Activated CD8-positive, alpha-beta memory T cell treated with anti-CD3 and anti-CD28 coated beads for 1 hour (primary cell): ENCODE measurements at places on chromosomes 2 and 18.
A peak's percentile ranks its signal among the peaks of the same experiment; 100 is the strongest.

DNA sequence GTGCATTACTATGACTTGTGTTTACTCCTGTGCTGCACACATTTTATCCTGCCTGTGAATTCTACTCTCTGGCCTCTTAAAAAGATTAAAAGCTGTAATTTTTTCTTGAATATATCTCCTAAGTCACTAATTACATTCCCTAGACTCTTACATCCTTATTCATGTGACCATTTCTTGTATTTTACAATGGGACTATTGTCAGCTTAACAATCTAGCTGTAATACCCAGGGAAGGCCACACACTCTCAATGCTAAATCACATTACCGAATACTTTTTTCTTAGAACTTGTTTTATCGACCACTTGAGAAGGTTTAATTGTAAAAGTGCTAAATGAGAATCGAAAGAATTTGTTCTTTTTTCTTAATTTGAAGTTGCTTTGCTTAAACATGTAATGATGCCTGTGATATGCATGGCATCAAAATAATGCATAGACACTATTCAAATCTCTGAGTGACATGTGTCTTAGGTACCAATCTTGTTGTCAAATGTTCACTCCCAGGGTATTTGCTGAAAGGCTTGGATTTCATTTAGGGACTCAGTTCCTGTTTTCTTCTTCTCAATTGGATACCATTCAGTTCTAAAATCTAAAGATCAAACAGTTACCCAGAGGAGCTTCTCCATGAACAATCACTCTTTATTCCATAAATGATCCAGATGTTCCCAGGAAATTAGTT is 498.5 kb downstream of the DPP10 start:
- no peak for DNase-seq

DNA sequence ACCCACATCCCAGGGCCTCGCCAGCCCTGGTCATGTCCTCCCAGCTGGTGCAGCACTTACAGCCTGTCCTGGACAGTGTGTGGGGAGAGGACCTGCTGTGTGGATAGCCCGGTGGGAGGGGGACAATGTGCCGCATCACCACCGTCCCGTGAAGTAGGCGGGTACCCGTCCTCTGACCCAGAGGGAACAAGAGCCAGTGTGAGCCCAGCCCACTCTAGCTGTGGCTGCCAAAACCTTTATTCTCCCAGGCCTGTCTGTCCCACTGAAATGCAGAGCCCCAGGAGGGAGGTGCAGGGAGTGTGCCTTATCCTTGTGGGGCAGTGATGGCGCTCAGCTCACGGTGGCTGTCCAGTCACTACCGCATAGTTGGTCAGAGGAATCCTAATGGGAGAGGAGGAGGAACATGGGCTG is 1.7 kb downstream of the TRAF3IP1 start:
- no peak for DNase-seq

GRCh38 chr2:15163326-15163725 is 397.8 kb downstream of the NBAS start:
- DNase-seq: no peak

DNA sequence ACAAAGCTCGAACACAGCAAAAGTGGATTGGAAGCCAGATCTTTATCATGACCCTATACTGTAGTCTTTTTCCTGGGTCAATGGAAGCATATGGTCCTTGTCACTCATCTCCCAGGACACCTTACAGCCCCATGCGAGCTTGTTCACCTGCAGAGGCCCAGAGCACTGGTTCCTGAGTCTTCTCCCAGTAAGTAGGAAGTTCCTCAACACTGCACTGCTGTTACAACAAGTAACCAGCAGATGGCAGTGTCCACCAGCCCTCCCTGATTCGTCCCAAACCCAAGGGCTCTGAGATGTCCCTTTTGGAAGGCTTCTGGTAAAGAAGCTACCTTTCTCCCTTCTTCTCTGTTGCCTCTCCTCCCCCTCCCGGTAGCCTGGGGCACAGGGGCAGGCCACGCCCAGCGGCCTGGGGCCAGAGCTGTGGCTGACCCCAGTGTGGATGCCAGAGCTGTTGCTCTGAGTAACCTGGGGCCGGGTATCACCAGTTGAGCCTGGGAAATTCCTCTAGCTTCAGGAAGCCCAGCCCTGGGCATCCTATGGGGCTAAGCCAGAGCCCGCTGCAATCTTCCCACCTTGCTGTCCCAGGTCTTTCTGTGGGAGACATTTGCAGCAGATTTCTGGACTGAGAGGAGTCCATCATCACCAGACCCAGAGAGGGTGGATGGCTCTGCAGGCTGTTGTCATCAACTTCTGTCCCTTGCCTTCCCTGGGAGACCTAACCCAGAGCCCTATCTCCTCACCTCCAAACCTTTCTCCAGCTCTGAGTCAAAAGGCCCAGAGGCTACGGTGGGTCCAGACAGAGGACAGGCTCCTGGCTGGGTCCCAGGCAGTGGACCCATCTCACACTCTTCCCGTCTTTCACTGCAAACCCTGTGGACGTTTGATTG is 5.3 kb upstream of the GDF7 start:
- peak; percentile 45 for DNase-seq

- no peak for DNase-seq
Measured at GRCh38 chr2:152046940-152047339, 51.9 kb downstream of the CACNB4 start.

GRCh38 chr2:64203858-64204632 is 59.8 kb upstream of the PELI1 start:
- DNase-seq: no peak

DNA sequence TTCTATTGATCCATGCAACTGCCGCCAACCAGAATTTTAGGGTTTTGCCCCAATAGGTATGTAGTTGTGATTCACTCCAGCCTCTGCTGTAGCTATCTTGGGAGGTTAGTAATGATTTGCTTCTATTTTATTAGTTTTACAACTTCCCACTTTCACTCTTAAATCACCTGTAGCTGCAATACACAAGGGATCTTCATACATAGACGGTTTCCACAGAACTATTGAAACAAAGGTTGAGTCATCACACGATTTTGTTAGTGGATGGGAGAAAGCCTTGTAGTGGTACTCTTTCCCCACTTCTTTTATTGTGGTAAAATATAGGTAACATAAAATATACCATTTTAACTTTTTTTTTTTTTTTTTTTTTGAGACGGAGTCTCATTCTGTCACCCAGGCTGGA is 104.2 kb upstream of the SPRED2 start:
- DNase-seq: no peak

GRCh38 chr2:69638630-69639029 is 4.9 kb downstream of the AAK1 start:
- no peak for DNase-seq

- DNase-seq: no peak
Measured at GRCh38 chr2:78876316-78876688, 149.2 kb upstream of the REG3G start.

GRCh38 chr2:206800506-206801417 is 35.4 kb downstream of the FASTKD2 start:
- peak; percentile 13 for DNase-seq

- no peak for DNase-seq
Measured at GRCh38 chr2:225569995-225570394, 170.5 kb downstream of the NYAP2 start.

DNA sequence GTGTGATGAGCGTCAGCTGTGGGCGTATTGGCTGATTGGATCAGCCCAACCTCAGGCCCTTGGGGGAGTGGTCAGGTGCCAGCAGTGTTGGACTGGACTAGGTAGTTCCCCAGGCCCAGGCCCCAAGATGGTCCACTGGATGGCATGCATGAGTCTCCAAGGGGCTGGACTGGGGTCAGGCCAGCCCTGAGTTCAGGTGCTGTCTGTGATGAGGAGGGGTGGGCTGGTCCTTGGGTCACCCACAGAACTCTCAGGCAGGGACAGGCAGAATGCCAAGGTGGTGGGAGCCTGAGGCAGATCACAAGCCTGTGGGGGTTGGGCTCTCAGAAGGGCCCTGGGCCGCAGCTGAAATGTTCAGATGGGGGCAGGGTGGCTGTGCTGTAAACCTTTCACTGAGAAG is 59.5 kb upstream of the THUMPD2 start:
- DNase-seq: no peak

GRCh38 chr2:39996653-39997080 is 217.6 kb upstream of the THUMPD2 start:
- no peak for DNase-seq

DNA sequence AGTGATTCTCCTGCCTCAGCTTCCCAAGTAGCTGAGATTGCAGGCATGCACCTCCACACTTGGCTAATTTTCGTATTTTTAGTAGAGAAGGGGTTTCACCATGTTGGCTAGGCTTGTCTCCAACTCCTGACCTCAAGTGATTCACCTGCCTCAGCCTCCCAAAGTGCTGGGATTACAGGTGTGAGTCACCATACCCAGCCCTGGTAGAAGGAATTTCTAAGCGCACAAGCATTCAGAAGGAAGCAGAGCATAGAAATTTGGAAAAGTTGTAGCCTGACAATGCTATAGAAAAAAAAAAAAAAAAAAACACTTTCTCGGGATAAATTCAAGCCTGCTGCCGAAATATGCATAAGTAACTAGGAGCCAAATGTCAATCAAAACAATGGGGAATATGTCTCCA is 249.4 kb downstream of the GRB14 start:
- DNase-seq: no peak

- no peak for DNase-seq
Measured at GRCh38 chr2:207459990-207460757, 69.6 kb upstream of the CREB1 start.

DNA sequence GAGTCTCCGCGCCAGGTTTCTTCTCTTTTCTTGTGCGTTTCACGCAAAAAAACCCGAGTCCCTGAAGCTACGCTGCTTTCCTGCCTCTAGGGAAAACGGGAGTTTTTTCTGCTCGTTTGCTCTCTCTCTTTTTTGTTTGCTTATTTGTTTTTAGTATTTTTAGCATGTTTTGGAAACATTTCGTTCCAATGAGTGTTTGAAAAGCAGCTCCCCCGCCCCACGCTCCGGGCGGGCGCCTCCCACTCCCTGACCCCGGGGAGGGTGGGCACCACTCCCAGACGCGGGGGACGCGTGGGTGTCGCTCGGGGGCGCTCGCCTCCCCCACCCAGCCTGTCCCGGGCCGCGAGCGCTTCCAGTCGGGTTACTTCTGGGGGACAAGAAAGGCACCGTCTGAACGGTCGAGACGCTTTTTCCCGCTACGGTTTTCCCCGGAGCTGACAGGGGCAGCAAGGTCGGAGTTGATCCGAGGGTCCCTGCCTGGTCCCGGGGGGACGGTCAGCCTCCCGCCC is 446 bp upstream of the EFHD1 start:
- no peak for DNase-seq

GRCh38 chr2:132677661-132678060 is 7.7 kb upstream of the LYPD1 start:
- no peak for DNase-seq

- DNase-seq: no peak
Measured at GRCh38 chr18:63971320-63972001, 1.6 kb downstream of the SERPINB8 start.

DNA sequence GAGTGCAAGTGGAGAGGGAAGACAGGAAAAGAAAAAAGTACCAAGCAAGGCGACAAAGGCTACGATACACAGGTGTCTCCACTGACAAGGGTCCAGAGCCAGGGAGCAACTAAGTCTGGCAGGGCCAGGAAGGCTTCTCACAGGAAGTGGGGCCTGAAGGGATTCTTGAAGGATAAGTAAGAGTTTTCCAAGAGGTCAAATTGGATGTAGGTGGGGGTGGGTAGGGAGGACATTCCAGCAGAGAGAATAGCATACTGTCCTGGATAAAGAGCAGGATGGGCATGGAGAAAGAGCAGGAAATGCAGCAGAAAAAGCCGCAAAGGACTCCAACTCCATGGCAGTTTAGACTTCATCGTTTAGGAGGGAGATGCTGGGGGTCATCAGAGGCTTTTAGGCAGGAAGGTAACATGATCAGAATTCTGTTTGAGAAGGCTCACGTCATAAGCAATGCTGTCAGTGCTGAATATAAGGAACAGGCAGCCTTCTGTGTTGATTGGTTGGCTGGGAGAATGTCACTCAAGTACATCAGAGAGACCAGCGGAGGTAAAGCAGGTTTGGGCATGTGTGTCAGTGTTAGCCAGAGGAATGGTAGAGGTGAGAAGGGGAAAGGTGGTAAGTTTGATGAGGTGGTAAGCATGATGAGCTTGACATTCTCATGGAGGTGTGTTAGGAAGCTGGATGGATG is 35.1 kb downstream of the ARHGAP25 start:
- no peak for DNase-seq

GRCh38 chr18:46291149-46291548 is 187.0 kb downstream of the HAUS1 start:
- no peak for DNase-seq

- DNase-seq: no peak
Measured at GRCh38 chr2:221285148-221285547, 287.0 kb downstream of the EPHA4 start.

DNA sequence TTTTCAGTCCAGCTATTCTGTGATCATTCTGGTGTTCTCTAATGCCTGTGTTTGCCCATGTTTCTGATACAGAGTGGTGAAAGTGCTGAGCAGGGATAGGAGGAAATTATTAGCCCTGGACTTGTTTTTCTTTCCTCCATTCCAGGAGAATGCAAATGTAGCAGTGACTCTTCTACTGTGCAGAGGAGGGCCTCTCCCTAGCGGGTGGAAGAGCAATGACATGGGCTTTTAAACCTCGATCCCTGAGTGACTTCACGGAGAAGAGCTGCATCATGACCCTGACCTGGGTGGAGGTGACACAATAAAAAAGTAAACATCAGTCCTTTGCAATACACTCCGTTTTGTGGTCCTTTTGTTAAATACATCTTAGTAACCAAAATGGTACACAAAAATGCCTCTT is 68.0 kb upstream of the NETO1 start:
- no peak for DNase-seq

- DNase-seq: no peak
Measured at GRCh38 chr2:95014126-95014708, 11.3 kb upstream of the MAL start.

DNA sequence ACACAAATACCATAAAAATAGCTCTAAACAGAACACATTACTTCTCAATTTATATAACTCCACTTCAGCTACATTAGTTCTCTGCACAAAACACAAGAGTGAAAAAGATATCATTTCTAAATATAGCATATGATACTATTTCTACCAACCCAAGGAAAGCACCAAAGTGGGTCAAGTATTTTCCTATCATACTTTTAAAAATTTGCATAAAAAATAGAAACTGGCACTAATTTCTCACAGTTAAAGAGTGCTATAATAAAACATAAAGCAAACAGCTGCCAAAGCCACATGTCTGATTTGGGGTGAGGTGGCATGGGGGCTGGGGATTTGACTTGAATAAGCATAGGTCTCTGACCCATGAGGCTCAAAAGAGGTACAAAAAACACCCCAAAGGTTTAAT is 61.5 kb downstream of the BARD1 start:
- no peak for DNase-seq

GRCh38 chr2:227204452-227204851 is 40.0 kb downstream of the COL4A3 start:
- no peak for DNase-seq

DNA sequence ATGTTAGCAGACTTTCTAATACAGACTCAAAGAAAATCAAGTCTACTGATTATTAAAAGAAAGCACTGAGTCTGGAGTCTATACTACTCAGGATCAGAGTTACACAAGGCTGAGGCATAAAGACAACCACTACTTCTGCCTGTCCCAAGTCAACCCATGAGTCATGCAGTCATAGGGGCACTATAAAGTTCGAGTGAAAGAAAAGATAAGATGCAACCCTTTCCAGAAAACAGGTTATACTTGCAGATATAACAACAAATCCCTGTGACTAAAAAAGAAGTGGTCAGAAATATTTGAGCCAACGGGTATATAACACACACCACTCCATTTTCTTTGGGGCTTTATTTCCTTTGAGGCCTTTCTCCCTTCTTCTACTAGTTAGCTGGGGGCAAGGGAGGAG is 18.6 kb upstream of the SCRN3 start:
- DNase-seq: no peak
